ENCODE measurements at places on chromosomes 4 and X.

DNA sequence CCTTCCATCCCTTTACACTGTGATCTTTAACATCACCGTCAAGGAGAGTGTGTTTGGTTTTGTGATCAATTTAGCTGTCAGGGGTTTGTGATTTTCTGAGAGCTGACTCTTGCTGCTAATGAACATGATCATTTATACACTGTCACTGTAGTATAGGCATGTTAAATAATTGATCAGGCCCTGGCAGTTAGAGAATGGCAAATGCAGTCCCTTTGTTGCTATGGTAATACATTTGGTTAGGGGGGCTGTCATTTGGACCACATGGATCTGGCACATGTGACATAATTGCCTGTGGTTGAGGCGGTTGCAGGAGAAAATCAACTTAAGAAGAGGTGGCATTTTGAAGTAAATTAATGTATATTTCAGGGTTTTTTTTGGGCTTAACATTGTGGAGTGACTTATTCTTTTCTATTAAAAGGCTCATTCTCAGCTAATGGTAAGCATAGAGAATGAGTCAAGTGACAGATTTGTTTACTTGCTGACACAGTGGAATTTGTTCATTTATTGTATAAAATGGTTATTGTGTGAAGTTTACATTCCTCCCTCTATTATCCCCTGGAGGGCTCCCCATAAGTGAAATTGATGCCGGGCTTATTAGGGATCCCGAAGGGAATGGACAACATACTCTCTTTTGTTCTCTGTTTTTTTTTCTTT, 114.0 kb downstream of the FHIP1A start:
- DNase-seq = no peak

- no peak for DNase-seq
These were observed 33.8 kb upstream of the ARMCX2 start for GRCh38 chrX:101693476-101693875.

- DNase-seq = no peak
These were observed 21.6 kb downstream of the SCD5 start for GRCh38 chr4:82776925-82777542.

GRCh38 chrX:25072247-25072646, 56.5 kb upstream of the ARX start:
- DNase-seq = no peak

DNA sequence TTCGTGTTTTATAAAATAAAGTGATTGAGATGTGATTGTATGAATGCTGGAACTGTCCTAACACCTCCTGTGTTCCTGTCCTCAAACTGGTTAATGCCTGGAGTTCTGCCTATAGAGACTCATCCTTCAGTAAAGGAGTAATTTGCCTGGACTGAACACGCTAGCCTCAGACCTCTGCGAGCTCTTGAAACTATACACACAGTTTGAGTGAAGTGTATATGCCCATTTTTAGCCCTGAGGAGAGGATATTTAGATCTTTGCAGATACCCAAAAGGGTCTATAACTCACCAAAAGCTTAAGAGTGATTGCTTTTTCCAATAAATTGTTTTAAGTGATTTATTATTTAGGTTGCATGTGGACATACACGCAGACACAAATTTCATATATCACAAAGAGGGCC, 29.9 kb upstream of the STIM2 start:
- no peak for DNase-seq

GRCh38 chr4:48342606-48342880, 1.2 kb downstream of the SLAIN2 start:
- no peak for DNase-seq

DNA sequence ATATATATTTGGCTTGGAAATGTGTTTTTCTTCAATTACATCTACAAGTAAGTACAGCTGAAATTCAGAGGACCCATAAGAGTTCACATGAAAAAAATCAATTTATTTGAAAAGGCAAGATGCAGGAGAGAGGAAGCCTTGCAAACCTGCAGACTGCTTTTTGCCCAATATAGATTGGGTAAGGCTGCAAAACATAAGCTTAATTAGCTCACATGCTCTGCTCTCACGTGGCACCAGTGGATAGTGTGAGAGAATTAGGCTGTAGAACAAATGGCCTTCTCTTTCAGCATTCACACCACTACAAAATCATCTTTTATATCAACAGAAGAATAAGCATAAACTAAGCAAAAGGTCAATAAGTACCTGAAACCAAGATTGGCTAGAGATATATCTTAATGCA, 26.1 kb downstream of the NUDT6 start:
- no peak for DNase-seq

Measured in BJ (cell line).